Skeletal muscle tissue (tissue), 5 donors: ENCODE measurements at places on chromosomes 5 and 9. TPM values are rescaled to one million over a fixed set of nuclear protein-coding genes. Genes with fewer than 3 reads are reported as not detected.

Gene GMCL2
- not detected for total RNA-seq

Gene GRXCR2
- total RNA-seq, result not detected

Gene SLC6A18
- not detected for total RNA-seq

Gene IL3
- total RNA-seq, result not detected

Gene SLC44A1
- total RNA-seq, result 14.6 TPM

Gene LCN15
- not detected for total RNA-seq

Gene FOXD4L6
- not detected for total RNA-seq

Gene HMHB1
- not detected for total RNA-seq

Gene TLR4
- total RNA-seq, result 8.9 TPM

Gene TRIM36
- 2.6 TPM for total RNA-seq

Gene PCDHAC1
- 0.52 TPM for total RNA-seq

Gene NRARP
- 2.1 TPM for total RNA-seq

Gene SLC36A3
- total RNA-seq, result not detected

Gene ARHGEF37
- total RNA-seq, result 2.1 TPM

Gene OR1J2
- not detected for total RNA-seq

Gene PNPLA7
- 1.0 TPM for total RNA-seq

Gene SEMA5A
- total RNA-seq, result 25.1 TPM

Gene MEIKIN
- total RNA-seq, result 0.52 TPM
